ENCODE measurements at places on chromosomes 6 and 20.

DNA sequence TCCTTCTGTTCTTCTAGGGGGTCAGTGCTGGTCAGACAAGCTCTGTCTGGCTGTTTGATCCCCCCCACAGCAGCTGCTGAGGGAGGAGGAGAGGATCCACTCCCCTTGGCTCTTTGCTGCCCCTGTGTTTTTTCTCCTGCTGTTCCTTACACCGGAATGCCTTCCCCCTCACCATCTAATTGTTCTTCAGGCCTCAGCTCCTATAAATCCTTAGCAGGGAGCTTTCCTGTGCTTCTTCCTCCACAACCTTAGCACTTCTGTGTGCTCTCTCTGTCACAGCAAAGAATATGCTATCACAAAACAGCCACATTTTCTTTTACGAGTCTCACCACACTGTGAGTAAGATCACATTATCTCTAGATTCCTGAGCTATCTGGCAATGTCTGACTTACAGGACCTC is 196.6 kb downstream of the OTOR start:
- DNase-seq, result no peak

GRCh38 chr6:3551716-3552511 is 95.1 kb upstream of the SLC22A23 start:
- no peak for DNase-seq

GRCh38 chr6:7124636-7125035 is 16.9 kb downstream of the RREB1 start:
- DNase-seq, result no peak

DNA sequence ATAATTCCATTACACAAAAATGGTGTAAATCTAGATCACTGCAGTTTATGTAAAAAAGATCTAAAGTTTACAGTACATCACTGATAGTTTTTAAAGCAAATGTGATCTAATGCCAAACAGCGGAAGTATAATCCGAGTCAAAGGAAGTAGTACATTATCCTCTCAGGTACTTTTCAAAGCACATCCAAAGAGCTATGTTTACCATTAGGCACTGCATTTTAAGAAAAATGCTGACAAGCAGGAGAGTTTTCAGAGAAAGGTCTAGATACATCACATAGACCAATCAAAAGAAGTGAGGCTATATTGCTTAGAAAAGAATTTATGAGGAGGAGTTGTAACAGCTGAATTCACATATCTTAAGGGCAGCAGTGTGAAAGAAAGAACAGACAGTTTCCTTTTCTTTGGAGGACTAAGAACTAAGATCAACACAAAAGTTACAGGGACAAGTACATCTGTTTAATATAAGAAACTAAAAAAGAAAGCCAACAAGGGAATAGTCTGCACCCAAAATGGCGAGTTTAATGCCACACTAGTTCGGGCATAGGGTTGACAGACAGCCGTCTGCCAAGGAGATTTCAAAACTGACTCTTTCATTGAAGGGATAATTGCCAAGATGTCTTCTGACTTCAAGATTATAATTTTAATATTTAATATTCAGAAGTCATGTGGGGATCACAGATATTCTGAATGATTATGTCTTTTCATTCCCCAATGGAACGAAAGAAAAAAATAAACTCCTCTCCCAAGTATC is 1.4 kb downstream of the ZNF184 start:
- DNase-seq, result peak; percentile 14

- no peak for DNase-seq
Observed at GRCh38 chr6:6678811-6679210, 90.3 kb downstream of the LY86 start.

- DNase-seq, result no peak
Observed at GRCh38 chr6:170167657-170168159, 123.2 kb downstream of the DLL1 start.

GRCh38 chr6:145155873-145156782 is 579.2 kb downstream of the EPM2A start:
- DNase-seq, result no peak

All from CD4-positive, alpha-beta T cell treated with Interleukin-17A for 1 hour (primary cell).